ENCODE measurements at places on chromosomes 3 and 15. TPM values are rescaled to one million over a fixed set of nuclear protein-coding genes. Genes with fewer than 3 reads are reported as not detected.

GRCh38 chr3:72153477-72154314 is 368.7 kb upstream of the PROK2 start:
- H3K4me3 ChIP-seq = peak overlapping the region; percentile 58
- H3K27me3 ChIP-seq = no peaks in the 10 kb centered on the region
- DNase-seq = no peak
- peaks cover 9% of the 10 kb centered on the region for H3K4me1 ChIP-seq
- H3K27ac ChIP-seq = no peak overlapping the region

DNA sequence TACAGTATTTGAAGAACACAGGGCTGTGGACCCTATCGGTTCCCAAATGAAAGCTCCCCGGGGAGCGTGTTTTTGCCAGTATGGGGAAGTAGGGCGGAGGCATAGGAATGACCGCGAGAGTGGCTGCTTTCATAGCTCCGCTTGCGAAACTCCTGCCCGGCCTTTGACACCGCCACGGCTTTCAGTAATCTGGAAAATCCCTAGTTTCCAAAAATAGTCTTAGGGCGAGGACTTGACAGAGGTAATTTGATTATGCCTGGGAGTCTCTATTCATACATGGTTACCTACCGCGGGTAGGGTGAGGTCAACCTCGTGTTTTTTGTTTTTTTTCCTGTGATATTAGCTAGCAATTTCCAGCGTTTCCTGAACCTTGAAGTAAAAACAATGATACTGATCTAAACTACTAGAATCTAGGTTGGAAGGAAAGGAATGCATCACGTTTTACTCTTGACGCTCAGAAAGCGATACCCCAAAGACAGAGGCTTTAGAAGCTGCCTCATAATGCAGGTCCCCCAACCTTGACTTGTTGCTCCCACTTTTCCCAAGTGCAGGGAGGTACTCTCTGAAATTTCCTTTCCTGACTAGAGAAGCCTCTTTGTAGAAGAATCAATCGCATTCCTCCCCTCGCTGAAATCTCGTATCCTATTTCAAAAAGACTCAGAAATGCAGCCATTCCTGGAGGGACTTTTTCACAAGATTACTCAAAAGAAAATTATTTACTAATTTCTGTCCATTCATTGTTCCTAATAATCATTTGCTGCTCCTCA is 894 bp upstream of the CCNL1 start:
- peak overlapping the region; percentile 52 for H3K4me3 ChIP-seq
- no peaks in the 10 kb centered on the region for H3K27me3 ChIP-seq
- peak; percentile 92 for DNase-seq
- H3K36me3 ChIP-seq = peaks cover 6% of the 10 kb centered on the region
- peak overlapping the region; percentile 100 for H3K27ac ChIP-seq

DNA sequence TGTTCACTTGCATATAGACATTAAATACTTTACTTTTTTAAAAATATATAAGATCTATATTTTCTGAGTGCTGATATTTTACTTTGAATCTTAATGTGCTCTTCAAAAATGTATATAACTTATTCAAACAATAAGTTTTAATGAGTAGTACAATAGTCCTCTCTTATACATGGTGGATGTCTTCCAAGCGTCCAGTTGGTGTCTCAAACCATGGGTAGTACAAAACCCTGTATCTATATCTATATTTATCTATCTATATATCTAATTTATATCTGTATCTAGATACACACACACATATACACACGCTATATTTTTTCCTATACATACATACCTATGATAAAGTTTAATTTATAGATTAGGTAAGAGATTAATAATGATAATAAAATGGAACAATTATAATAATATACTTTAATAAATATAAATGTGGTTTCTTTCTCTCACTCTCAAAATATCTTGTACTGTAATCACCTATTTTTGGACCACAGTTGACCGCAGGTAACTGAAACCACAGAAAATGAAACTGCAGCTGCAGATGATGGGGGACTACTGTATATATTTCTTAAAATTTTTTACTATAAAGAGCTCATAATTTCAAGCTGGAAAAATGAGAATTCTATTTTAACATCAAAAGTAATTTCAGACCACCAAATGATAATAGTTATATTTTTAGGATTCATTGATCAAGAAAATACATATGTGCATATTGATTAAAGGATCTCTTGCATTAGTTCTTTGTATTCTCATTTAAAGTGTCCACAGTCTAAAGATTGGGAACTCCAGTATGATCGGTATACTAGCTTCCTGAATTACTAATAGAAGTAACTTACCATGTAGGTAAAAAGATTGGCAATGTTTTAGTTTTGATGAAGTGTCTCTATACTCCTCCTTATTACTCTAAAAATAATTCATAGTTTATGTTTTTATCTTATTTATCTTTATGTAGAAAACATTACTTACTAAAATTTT is 215.1 kb upstream of the MLF1 start:
- no peak overlapping the region for H3K27ac ChIP-seq
- no peak for DNase-seq
- H3K4me3 ChIP-seq = no peak overlapping the region
- no peaks in the 10 kb centered on the region for H3K4me1 ChIP-seq
- H3K36me3 ChIP-seq = no peaks in the 10 kb centered on the region

- no peaks in the 10 kb centered on the region for H3K36me3 ChIP-seq
- no peak for DNase-seq
- no peak overlapping the region for H3K4me3 ChIP-seq
- H3K27me3 ChIP-seq = no peaks in the 10 kb centered on the region
These were observed 8.6 kb upstream of the FBN1 start for GRCh38 chr15:48653913-48654670.

Gene ITIH4
- total RNA-seq = 2.6 TPM

Gene RARB
- total RNA-seq = 9.4 TPM

Gene RUBCN
- 13.0 TPM for total RNA-seq

Gene SPTSSB
- not detected for total RNA-seq
